WTC11 (cell line): ENCODE measurements at places on chromosomes 5 and 9. TPM values are rescaled to one million over a fixed set of nuclear protein-coding genes. Genes with fewer than 3 reads are reported as not detected.

SLC1A3 gene
- total RNA-seq = 45.9 to 77.9 TPM (median 53.8 TPM) in 3 replicates

PCA3 gene
- not detected in 3 replicates for total RNA-seq

LRRTM2 gene
- not detected in 3 replicates for total RNA-seq

MRPL36 gene
- total RNA-seq = 52.8 to 61.2 TPM (median 55.9 TPM) in 3 replicates

CARTPT gene
- total RNA-seq = not detected in 3 replicates

- H3K36me3 ChIP-seq = no peaks in the 10 kb centered on the region
- DNase-seq = peak; percentile 62
- H3K27me3 ChIP-seq = peaks cover 100% of the 10 kb centered on the region
- H3K4me1 ChIP-seq = peaks cover 54% of the 10 kb centered on the region
- no peak overlapping the region for H3K27ac ChIP-seq
Measured at GRCh38 chr5:73298772-73299630, 126.0 kb downstream of the TMEM174 start.

DNA sequence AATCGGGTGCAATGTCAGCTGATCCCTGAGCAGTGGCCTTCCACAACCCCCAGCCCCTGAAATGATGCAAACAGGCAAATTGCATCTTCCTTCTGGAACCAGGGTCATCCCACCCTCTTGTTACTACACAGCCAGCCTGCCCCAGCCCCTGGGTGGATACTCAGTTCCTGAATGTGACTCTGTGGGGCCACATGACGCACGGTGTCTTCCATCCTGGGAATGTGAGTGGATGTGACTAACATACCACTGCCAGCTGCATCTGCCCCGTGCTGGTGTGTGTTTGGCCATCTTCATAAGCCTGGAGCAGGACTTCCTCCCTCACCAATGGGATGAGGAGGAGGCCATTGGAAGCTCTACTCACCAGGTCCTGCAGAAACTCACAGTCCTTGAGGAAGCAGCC is 257.9 kb upstream of the ADAMTS16 start:
- H3K27me3 ChIP-seq = peaks cover 4% of the 10 kb centered on the region
- no peak overlapping the region for H3K4me3 ChIP-seq
- H3K4me1 ChIP-seq = peaks cover 10% of the 10 kb centered on the region
- H3K36me3 ChIP-seq = no peaks in the 10 kb centered on the region
